ENCODE measurements at places on chromosomes 16 and 17.

DNA sequence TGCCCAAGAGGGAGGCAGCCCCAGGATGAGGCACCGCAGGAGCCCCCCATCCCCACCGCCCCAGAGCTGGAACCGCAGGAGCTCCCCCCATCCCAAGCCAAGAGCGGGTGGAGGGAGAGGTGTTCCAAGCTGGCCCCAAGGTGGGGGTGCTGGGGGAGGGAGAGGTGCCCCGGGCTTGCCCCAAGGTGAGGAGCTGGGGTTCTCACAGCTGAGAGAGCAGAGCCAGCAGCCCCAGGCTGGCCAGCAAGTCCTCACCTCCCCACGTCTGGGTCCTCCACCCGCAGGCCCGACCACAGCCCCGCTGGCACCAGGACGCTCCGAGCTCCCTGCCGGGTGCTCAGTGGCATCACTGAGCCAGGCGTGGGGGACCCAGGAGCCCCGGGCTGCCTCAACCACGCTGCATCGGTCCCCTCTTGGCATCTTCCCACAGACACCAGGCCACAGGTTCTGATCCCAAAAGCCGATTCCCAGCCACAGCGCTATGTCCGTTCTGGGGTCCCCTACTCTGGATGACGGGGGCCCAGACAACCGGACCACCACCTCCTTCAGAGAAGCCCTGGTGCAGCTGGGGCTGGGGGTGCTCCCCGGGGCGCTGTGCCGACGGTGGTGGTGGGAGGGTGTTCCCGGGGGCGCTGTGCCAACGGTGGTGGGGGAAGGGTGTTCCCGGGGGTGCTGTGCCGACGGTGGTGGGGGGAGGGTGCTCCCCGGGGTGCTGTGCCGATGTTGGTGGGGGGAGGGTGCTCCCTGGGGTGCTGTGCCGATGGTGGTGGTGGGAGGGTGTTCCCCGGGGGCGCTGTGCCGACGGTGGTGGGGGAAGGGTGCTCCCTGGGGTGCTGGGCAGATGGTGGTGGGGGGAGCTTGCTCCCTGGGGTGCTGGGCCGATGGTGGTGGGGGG lies 15.4 kb upstream of the WDR45B start:
- DNase-seq = no peak

GRCh38 chr16:4825196-4825595 lies 21.9 kb downstream of the GLYR1 start:
- DNase-seq = no peak

- no peak for DNase-seq
Measured at GRCh38 chr16:69482410-69482991, 58.1 kb downstream of the CYB5B start.

DNA sequence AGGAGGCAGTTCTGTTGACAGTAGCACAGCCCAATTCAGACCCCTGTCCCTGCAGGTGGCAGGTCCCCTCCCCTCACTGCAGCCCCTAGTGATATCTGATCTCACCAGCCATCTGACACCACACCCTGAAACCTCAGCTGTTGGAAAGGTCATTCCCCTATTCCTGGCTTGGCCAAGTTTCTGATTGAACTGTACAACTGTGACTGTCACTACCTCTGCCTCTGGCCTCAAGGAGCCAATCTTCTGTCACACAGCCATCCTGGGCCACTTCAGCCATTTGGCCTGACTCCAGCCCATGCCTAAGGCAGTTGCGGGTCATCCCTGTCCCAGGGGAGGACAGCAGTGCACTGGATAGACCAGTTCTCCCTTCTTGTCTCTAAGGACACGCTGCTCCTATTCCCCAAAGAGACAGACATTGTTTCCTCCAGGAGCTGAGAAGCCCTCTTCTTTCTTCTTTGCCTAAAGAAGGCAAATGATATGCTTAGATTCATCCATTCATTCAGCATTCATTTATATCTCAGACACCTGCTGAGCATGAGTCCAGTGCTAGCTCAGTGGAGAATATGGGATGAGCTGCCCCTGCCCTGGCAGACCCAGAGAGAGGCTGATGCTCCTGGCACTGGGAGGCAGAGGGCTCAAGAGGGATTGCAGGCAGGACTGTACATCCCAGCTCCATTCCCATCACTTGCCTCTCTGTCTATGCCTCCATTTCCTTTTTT lies 4.6 kb upstream of the ALDOA start:
- DNase-seq = no peak

- DNase-seq = no peak
Measured at GRCh38 chr17:4827399-4827798, 5.7 kb upstream of the MINK1 start.

DNA sequence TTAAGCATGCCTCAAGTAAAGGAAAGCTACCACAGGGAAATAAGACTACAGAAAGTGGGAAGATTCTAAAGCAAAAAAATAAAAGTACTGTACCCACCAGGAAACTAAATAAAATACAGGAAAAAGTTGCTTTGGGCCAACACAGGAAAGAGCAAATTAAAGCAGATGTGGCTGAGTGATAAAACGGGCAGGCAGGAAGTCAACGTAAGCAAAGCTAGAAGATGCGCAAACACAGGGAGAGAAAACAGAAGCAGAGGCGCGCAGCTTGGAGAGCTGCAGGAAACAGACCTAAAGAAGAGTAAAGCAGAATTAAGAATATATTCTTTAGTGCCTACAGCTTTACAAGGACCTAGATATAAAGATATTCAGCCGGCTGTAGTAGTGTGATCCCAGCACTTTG lies 21.7 kb downstream of the USP36 start:
- no peak for DNase-seq

Measured in nucleus accumbens (tissue), 56 donors.